ENCODE measurements at places on chromosomes 2 and 18.

- DNase-seq: no peak
Observed at GRCh38 chr18:9549405-9549804, 65.0 kb downstream of the PPP4R1 start.

- DNase-seq: no peak
Observed at GRCh38 chr18:9876212-9876866, 9.4 kb upstream of the TXNDC2 start.

GRCh38 chr2:179274749-179275148, 10.1 kb upstream of the SESTD1 start:
- DNase-seq: no peak

GRCh38 chr2:226755631-226756030, 44.0 kb downstream of the IRS1 start:
- DNase-seq: no peak

DNA sequence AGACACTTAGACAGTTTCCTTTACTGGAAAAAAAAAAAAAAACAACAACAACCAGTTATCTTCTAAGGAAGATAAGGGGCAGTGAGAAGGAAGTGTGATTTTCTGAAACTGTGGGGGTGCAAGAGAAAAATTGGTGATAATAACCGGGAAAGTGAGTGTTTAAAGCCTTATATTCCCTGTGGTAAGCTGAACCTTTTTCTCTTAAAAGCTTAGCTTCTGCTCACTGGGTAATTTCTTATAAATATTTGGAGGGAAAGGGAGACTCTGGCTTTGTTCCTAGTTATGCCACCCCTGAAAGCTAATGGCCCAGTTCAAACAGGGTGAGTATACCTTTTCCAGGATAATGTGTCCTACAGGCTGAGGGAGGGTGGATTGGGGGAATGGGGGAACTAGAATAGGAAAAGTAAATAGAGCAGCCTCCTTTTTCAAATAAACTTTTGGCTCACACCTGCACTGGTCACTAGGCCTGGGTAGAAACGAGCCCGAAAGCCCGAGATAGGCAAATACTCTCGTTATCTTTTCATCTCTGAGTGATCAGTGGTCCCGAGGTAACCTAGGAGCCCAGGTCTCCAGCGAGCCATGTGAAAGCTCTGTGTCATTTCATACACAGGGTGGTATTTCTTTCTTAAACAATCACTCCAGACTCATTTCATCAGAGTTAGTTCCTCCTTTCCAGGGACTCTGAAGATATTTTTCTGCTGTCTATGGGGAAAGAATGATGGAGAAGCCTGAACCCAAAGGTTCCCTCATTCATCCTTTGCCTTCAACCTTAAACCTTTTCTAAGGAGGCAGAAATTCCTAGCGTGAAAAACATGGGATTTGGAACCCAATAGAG, 15.5 kb upstream of the SRBD1 start:
- no peak for DNase-seq

DNA sequence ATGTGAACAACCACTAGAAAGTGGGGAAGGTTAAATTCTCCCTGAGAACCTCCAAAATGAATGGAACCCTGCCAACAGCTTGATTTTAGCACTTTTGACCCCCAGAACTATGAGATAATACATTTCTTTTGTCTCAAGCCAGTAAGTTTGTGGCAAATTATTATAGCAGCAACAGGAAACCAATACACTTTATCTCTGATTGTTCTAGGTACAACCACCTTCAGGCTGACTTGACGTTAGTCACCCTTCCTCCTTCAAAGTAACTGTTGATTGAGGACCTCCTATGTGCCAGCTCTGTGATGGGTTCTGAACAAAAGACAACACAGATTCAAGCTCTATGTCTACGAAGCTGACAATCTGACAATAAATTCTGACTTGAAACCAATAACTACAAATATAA, 318.9 kb downstream of the NCKAP5 start:
- DNase-seq: no peak

DNA sequence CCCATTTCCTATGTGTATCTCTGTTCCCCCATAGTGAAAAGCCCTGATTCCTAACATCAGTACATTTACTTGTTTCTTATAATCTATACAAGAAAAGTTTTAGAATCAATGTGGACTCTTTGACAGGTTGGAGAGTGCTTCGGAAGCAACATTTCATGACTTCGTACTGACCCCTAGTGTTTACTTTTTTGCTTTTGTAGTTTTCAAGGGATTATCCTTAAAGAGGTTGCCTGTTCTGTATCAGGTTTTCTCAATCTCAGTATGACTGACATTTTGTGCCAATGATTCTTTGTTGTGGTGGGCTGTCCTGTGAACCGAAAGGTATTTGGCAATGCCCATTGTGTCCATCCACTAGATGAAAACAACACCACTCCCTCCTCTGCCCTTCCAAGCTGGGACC, 43.3 kb upstream of the SERPINB2 start:
- no peak for DNase-seq

- DNase-seq: no peak
Observed at GRCh38 chr2:224927646-224928173, 114.6 kb downstream of the DOCK10 start.

DNA sequence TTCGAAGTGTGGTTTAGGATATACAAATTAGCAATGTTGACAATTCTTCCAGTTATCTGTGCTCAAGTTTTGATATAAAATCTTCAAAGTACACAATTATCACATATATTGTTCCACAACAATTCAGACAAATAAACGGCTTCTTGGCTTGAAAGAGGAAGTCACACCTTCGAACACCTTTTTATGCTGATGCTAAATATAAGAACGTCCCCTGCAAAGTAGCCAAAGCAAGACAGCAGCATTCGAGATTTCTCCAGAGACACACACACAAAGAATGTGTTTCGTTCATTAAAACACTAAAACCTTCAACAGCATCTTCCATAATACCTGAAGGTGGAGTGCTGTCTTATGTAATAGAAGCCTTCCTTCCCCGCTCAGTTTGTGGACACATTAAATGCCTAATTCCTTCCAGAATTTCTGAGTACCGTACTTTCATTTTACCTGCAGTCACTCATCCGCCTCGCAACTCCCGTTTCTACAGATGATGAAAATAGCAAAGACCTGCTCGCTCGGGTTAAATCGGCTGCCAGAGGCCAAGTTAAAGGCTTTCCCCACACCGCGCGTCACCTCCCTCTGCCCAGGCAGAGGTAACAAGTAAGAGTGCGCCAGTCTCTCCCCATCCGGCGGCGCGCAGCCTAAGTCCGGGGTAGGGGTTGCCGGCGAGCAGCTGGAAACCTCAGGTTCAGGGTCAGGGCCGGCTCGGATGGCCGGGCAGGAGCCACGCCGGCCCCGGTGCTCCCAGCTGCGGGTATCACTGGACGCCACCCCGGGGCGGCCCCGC, 847 bp downstream of the SERPINE2 start:
- no peak for DNase-seq

- DNase-seq: peak; percentile 68
Observed at GRCh38 chr2:65430603-65431420, 1.6 kb downstream of the SPRED2 start.

GRCh38 chr18:76922107-76922506, 99.8 kb downstream of the ZNF236 start:
- DNase-seq: peak; percentile 33

DNA sequence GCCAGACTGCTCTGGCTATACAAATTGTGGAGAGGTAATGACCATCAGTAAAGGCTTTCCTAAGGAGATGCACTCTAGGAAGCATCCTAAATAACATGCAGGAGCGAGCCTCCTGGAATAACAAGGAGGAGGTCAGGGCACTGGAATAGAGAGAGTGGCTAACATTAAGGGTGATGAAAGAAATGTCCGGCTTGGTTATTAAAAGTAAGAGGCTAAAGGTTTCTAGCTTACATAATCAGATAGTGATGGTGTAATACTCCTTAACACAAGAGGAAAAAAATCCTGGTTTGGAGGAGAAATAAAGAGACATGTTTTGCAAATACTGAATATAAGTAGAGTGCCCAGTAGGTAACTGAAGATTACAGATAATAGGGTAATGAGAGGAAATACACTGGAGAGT, 365.7 kb downstream of the ZEB2 start:
- no peak for DNase-seq

DNA sequence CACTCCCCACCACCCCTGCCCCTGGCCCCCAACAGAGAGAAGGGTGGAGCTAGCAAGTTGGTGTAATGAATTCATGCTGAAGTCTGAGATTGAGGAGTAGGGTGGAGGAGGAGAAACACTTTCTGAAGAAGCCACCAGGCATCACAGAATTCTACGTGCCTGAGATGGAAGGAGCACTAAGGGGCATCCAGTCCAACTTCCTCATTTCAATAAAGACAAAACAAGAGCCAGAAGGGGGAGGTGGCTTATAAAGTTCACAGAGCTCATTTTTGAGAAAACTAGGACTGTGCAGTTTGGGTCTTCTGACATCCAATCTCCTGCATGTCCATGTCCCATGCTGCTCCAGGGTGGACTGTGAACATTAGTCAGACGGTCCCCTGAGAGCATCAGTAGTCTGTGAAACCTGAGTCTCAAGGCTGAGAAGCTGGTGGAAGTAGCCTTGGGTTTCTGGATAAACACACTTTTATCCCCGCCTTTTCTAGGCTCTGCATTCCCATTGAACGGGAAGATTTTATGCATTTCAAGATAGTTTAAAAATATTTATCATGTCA, 77.7 kb downstream of the TRIM43 start:
- no peak for DNase-seq

GRCh38 chr2:183868707-183869106, 729.6 kb upstream of the ZNF804A start:
- DNase-seq: no peak

GRCh38 chr18:27954226-27954625, 222.7 kb downstream of the CDH2 start:
- DNase-seq: no peak

DNA sequence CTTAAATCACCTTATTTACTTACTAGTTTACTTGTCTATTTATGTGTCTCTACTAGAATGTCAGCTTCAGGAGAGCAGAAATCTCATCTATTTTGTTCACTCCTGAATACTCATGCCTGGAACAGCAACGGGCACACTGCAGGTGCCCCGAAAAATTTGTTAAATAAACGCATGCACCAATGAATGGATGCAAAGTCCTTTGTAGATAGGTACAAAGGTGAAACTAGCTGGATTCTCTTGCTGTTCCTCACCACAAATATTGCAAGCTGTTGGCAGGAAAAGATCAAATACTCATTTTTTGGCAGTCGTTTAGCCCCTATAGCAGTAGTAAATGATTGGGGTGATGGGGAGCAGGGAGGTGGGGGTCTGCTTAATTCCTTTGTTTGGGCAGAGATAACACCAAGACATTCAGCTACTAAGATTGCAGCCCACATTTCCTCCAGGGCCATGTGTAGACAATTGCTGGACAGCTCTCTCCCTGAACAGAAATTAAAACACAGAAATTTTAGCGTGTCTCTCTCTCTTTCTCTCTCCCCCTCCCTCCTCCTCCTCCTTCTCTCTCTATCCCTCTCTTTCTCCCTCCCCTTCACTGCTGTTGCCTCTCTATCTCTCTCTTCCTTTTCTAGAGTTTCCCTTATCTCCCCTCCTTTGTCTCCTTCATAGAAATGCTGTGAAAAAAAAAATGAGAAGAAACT, 5.4 kb downstream of the MARCHF4 start:
- DNase-seq: no peak

GRCh38 chr2:207330912-207331311, 165.2 kb upstream of the KLF7 start:
- DNase-seq: no peak

DNA sequence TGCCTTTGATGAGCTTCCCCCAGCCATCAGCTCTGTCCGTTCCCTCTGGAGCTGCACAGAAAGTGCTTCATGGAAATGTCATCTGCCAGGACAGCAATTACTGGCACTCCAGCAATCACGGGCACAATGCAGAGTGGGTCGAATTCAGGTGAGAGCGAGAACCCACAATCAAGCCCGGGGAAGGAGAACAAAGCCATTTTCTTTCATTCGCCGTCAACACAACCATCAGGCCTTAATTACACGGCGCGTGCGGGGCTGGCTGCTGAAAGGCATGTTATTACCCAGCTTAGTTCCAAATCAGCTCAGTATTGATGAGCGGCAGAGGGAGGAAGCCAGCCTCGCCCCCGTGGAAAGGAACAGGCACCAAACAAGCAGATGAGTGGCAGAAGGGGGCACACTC, 143.9 kb downstream of the MYT1L start:
- no peak for DNase-seq

GRCh38 chr2:45578056-45578843, 32.8 kb downstream of the SRBD1 start:
- no peak for DNase-seq

DNA sequence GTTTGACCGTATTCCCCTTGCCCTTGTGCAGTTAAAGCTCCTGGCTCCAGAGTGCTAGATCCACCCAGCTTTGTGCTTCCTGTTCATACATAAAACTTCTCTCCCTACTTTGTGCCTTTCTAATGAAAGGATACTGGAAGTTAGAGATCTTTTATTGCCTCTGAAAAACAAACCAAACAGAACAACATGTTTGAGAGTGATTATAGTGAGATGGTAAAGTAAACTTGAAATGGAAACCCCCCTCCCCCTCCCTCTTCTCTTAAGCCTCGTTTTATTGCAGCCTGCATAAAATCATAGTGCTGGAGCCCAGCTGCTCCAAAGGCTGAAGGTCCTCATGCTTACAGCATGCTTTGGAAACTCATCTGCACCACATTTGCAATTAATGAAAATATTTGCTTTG, 125.1 kb downstream of the TANC1 start:
- no peak for DNase-seq

GRCh38 chr2:71466301-71467179, 13.2 kb downstream of the DYSF start:
- DNase-seq: no peak

DNA sequence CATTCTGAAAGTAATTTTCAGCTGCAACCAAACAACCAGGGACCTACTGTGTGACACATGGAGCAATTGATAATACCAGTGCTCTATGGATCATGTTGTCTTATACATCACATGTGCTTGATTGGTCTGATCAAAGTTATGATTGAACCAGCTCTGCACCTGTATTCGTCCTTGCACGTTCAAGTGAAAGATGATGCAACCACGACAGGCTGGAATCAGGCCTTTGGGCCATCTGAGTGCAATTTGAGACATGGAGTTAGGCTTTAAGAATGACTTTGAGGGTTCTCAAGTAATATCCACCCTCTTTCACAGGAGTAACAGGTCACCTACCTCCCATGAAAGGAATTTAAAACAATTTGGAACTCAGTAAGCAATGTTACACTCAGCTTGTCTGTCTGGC, 165.2 kb downstream of the SLC8A1 start:
- DNase-seq: no peak

DNA sequence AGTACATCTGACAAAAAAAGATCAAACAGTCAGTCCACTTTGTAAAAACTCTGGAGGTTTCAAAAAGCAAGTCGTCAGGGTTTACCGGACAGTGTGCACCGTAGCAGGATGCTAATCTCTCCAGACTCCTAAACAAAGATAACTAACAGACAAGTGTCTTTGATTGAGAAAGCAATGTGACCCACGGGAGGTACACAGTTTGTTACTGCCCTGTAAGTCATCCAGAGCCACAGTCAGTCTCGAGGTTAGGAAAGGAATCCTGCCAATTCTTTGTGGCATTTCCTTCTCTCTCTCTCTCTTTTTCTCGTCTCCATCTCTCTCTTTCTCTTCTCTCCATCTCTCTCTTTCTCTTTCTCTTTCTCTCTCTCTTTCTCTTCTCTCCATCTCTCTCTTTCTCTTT, 42.8 kb downstream of the LRRTM4 start:
- no peak for DNase-seq

- no peak for DNase-seq
Observed at GRCh38 chr2:127326289-127326945, 32.5 kb upstream of the ERCC3 start.

All from nucleus accumbens (tissue), 56 donors.